ENCODE measurements at places on chromosomes 7 and 10. TPM values are rescaled to one million over a fixed set of nuclear protein-coding genes. Genes with fewer than 3 reads are reported as not detected.
A peak's percentile ranks its signal among the peaks of the same experiment; 100 is the strongest.

DNA sequence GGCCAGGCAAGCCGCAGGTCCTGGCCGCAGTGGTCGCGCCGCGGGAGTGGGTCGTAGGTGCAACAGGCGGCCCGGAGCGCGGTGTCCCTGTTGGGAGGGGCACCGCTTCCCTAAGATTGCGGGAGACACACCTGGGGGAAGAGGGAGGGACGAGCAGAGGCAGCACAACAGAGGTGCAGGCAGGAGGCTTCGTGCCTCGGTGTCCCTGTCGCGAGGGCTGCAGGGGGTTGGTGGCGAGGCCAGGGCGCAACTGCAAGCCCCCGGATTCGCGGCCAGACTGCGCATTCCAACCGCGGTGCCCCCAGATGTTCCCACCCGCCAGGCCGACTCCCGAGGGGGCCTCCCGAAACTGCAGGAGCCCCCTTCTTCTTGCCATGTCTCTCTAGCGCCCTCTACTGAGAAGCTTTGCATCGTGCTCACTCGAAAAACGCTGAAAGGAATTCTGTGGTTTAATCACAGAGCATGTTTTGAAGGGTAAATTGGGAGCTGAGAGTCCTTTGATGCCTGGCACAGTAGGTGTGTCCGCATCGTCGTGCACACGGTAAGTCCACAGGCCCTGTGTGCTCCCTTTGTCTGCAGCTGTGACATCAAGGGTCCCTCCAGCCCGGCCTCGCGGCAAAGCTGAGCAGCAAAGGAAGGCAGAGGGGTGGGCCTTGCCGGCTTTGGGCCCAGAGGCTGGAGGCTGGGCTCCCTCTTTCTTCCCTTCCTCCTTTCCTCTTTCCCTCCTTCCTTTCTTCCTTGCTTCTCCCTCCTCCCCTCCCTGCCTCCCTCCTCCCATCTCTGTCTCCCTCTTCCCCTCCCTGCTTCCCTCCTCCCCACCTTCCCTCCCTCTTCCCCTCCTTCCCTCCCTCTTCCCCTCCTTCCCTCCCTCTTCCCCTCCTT is 6.2 kb upstream of the MBL2 start:
- no peak for DNase-seq

The SEMA3C gene
- 4.0 TPM for total RNA-seq

The SORCS3 gene
- not detected for total RNA-seq

- no peak for DNase-seq
These were observed 361.8 kb upstream of the ZMIZ1 start for GRCh38 chr10:78706726-78707540.

- DNase-seq: no peak
These were observed 48.4 kb downstream of the CCDC6 start for GRCh38 chr10:59857921-59858320.

DNA sequence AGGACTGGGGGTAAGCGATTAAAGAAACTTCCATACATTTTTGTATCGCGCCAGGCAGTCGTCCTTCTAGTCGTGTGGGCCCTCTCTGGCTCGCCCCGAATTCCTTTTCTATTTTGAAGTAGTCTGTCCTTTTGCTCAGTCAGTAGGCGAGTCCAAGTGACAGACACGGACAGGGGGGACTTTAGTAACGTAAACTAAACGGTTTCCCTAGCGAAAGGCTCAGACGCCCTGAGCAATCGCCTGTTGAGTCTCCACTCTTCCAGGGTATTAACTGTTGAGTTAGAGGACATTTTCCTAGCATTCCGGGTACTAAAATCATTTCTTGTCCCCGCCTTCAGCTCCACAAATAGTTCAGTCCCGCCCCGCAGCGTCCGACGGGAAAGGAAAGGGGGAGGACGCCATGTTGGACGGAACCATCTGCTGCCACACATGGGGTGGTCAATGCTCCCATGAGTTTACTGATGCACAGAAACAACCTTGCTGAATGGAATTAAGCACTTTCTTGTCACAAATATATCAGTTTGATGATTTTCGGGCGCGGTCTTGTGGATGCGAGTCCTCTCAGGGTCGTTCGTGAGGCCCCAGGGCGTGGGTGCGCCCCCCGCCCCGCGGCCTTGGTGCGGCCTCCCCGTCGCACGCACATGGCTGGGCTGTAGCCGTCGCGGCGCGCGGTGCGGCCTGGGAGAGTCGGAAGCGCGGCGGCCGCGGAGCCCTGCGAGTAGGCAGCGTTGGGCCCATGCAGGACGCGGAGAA is at the start of gene EIF3B:
Gene EIF3B (plus strand): TSS at position 642 of the 753 bp plus-strand sequence. CDS start 95 bp downstream, at position 737.
- peak; percentile 92 for DNase-seq

DNA sequence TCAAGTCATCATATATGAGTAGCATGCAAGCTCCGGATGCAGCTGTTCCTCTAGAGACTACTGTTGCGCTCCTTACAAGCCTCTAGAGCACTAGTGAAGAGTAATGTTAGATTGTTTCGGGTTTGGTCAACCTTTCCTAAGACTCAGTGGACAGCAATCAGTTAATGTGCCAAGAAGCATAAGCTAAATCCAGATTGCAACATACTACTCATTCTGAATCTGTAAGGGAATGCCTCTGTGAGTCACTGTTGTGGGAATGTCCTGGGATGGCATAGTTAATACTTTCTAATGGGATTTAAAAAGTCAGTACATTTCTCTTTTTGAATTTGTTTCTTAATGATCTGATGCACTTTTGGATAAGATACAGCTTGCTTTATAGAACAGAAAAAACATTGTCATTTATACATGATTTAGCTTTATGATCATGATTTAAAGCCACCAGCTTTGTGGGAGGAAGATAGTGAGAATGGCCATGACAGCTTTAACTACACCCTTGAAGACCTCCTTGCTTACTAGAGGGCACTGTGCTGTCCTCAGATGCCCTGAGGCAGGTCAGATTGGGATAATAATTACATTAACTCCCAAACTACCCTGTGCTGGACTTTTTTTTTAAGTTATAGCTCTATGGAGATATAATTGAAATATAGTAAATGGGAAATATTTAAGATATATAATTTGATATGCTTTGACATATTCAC is 138.4 kb downstream of the SDK1 start:
- no peak for DNase-seq

DNA sequence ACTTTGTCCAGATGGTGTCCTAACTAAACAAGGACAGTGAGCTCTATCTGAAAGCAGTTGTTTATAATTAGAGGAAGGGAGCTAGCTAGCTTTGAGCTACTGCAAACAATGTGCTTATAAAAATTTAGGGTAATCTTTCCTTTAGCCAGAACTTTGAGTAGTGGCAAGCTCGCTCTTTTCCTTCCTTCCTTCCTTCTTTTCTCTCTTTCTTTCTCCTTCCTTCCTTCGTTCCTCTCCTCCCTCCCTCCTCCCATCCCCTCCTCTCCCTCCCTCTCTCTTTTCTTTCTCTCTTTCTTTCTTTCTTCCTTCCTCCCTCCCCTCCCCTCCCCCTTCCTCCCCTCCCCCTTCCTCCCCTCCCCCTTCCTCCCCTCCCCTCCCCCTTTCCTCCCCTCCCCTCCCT is 520.1 kb downstream of the INHBA start:
- no peak for DNase-seq

The ANXA8L1 gene
- not detected for total RNA-seq

DNA sequence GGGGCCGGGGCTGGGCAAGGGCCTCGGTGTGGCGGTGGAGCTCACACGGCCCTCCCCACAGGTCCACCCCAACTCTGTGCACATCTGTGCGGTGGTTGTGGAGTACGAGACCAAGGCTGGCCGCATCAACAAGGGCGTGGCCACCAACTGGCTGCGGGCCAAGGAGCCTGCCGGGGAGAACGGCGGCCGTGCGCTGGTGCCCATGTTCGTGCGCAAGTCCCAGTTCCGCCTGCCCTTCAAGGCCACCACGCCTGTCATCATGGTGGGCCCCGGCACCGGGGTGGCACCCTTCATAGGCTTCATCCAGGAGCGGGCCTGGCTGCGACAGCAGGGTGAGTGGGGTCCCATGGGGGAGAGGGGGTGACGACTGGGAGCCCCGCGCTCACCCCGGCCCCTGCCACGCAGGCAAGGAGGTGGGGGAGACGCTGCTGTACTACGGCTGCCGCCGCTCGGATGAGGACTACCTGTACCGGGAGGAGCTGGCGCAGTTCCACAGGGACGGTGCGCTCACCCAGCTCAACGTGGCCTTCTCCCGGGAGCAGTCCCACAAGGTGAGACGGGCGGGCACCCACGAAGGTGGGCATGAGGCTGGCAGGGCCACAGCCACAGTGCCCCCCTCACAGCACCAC is 8.8 kb downstream of the TMEM120A start:
- DNase-seq: no peak

The TBXAS1 gene
- 5.1 TPM for total RNA-seq

DNA sequence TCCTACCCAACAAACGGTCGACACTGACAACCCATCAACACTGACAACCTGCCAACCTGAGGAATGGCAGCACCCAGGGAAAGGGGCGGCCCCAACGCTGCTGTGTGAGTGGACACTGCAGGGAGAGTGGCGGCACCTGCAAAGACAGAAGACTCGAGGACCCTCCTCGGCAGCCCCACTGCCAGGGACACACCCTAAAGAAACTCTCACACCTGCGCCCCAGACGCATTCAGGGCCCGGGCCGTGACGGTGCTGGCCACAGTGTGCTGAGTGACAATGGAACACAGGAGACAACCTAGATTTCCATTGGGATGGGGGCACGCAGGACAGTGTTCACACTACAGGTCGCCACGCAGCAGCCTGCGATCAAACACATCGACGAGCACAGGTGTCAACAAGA is 3.6 kb downstream of the CAMK2B start:
- DNase-seq: no peak

- DNase-seq: peak; percentile 94
These were observed 13.7 kb downstream of the RPS24 start for GRCh38 chr10:78047314-78047891.

GRCh38 chr7:99325001-99325493 is 651 bp upstream of the ARPC1A start:
- no peak for DNase-seq

The PTF1A gene
- total RNA-seq: not detected

The ADAP1 gene
- total RNA-seq: 25.2 TPM

- no peak for DNase-seq
These were observed 73.2 kb downstream of the INHBA start for GRCh38 chr7:41629711-41630111.

GRCh38 chr7:24057243-24057642 is 226.7 kb upstream of the NPY start:
- no peak for DNase-seq

The SGCE gene
- 94.7 TPM for total RNA-seq

- DNase-seq: no peak
These were observed 5.0 kb upstream of the RBM17 start for GRCh38 chr10:6083523-6084475.

- DNase-seq: no peak
These were observed 197.1 kb upstream of the STK17A start for GRCh38 chr7:43385856-43386255.

The GIMAP6 gene
- total RNA-seq: 73.6 TPM

The PTPRN2 gene
- total RNA-seq: 9.5 TPM

The AFAP1L2 gene
- 356 TPM for total RNA-seq

- DNase-seq: no peak
These were observed 396.6 kb upstream of the KLF6 start for GRCh38 chr10:4181621-4182049.

The PDE1C gene
- 4.0 TPM for total RNA-seq

The SSC4D gene
- total RNA-seq: 3.6 TPM

The GPR158 gene
- total RNA-seq: 1.9 TPM

DNA sequence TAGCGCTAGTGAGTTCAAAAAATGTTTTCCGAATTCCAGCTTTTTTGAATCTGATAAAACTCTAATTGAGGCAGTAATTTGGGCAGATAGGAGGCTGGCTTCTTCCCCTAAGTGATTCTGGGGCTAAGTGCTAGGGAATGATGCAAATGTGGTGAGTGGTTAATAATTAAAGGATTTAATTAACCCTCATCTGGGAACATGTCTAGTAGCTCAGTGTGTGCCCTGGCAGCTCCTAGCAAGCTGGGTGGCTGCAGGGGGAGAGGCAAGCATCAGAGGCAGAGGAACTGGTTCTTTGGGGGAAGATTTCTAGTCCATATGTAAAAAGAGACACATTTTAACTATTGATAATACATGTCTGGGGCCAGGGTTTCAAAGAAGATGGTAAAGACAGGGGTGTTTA is 354.5 kb downstream of the WDR11 start:
- no peak for DNase-seq

The HELLS gene
- total RNA-seq: 9.5 TPM

The BICC1 gene
- 12.4 TPM for total RNA-seq

DNA sequence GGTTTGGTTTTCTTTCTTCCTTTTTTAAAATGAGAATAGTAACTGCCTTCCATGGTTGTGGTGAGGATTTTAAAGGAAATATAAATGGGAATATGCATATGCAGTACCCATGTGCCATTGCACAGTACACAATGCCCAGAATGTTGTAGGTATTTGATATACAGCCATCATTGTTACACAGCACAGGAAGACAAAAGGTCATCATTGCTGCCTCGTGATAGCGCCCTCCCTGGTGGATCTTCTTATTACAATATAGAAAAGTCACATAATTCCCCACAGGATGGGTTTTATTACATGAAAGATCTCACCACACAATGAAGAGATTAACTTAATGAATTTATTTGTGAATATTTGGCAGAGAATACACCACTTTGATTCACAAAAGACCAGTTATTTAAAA is 76.5 kb downstream of the PPP1R17 start:
- DNase-seq: no peak

The CPEB3 gene
- total RNA-seq: 12.8 TPM

DNA sequence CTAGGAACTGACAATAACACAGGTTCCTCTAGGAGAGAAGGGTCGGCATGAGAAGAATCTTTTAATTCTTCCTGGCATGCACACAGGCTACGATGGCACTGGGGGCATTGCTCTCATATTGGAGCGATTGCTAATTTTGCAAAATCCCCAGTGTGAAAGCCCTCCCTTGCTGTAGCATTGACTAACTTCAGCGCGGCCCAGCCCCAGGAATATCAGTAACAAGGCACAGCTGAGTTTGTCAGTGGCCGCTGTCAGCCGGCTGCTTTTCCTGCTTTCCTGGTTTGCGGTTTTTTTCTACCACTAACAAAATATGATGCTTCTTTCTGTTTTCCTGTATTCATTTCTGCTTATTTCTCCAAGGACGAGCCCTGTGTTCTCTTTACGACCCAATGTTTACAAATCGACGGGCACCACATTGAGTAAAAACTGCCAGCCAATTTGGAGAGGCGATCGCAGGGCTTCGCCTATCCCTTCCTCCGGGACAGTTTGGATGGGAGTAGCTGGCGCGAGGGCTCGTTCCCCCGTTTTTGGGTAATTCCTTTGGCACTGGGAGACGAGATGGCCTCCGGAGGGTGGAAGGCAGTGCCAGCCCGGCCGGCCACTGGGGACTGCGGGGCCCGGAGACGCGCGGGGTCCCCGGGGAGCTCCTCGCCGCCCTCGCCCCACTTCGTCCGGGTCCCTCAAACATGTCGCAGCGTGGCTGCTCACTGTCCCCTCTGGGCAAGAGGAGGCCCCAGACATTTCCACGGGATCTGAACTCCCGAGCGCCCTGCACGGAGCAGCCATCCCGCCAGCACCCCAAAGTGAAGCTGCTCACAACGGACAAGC is 967 bp downstream of the ADARB2 start:
- DNase-seq: no peak

DNA sequence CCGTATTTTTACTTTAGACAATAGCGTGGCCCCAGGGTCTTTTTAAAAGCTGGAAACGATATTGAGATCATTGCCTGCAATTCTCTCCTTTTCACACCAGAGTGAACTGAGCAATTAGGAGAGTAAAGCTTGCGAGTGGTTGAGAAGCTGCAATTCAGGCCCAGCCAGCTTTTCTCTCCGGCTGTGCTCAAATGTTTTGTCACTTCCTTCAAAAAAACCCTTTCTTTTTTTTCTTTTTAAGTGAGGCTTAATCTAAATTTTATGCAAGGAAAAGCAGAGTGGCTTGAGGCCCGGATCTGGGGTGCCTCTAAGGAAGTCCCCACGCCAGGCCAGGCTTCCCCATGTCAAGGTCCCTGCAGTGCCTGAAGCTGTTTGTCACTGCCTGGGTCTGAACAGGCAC is 433.9 kb downstream of the GLRX3 start:
- no peak for DNase-seq

The C10orf67 gene
- 0.98 TPM for total RNA-seq

The PNLIP gene
- total RNA-seq: not detected
